ENCODE measurements at places on chromosomes 12 and 14.
A peak's percentile ranks its signal among the peaks of the same experiment; 100 is the strongest.

DNA sequence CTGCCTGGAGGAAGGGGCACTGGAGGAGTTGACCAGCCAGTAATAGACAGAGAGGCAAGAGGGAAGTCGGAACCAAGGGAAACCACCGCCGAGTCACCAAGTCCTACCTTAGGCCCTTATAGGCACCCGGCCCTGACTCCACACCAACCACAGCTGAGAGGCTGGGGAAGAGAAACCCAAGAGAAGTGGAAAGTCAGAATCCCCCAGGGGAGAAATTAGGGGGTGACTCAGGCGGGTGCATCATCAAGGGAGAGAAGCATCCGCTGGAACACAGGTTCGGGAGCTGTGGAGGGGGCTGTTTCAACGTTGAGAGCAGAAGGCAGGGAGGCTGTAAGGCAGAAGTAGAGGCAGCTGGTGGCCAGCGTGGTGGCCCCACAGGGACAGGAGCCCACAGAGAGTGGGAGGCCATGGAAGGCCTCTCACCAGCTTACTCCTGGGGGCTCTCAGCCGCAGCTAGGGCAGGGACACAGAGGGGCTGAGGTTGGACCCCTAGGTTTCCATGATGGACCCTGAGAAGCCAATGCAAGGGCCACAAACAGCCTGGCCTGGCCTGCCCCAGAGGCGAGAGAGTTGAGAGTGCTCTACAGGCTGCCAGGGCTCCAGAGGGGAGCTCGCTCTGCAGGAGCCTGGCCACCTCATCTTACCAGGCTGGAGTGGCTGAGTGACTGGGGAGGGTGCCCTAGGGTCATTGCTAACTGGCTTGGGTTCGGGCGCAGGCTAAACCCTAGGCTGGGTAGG, 1.4 kb upstream of the TRMT61A start:
- H3K4me3 ChIP-seq, result peak overlapping the region; percentile 89
- DNase-seq, result no peak
- peaks cover 24% of the 10 kb centered on the region for H3K27me3 ChIP-seq
- peaks cover 3% of the 10 kb centered on the region for H3K36me3 ChIP-seq

GRCh38 chr12:25771041-25771440, 187.4 kb upstream of the RASSF8 start:
- H3K4me1 ChIP-seq, result no peaks in the 10 kb centered on the region
- H3K4me3 ChIP-seq, result no peak overlapping the region
- H3K27me3 ChIP-seq, result no peaks in the 10 kb centered on the region
- no peak for DNase-seq
- no peaks in the 10 kb centered on the region for H3K36me3 ChIP-seq

DNA sequence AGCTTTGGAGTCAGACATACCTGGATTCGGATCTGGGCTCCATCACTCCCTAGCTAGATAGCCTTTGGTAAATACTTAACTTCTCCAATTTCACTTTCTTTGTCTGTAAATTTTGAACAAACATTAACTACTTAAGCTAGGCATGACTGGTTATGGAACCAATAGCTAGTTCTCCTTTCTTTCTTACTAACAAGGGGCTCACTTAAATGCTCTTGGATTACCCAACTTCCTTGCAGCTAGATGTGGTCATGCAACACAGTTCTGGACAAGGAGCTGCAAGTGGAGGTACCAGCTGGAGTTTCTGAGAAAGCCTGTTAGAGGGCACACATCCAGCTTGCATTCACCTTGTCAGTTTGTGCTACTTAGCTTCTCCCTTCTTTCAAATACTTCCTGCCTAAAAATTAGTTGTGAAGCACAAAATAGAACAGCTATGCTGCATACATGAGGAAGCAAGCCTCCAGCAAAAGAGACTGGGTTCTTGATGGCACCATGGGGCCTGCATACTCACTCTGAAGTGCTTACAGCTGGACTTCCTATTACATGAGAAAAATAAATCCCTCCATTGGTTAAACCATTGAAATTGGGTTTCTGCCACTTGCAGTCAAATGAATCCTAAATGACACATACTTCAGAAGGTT, 210.1 kb upstream of the EEA1 start:
- peaks cover 19% of the 10 kb centered on the region for H3K4me1 ChIP-seq
- H3K27ac ChIP-seq, result no peak overlapping the region
- no peaks in the 10 kb centered on the region for H3K27me3 ChIP-seq
- H3K4me3 ChIP-seq, result no peak overlapping the region
- no peak for DNase-seq
- no peaks in the 10 kb centered on the region for H3K36me3 ChIP-seq

- no peaks in the 10 kb centered on the region for H3K36me3 ChIP-seq
- no peak overlapping the region for H3K4me3 ChIP-seq
- H3K27me3 ChIP-seq, result no peaks in the 10 kb centered on the region
- DNase-seq, result no peak
- H3K27ac ChIP-seq, result no peak overlapping the region
Measured at GRCh38 chr14:32319368-32320049, 9.6 kb upstream of the AKAP6 start.

GRCh38 chr14:58663494-58664111, 25.8 kb downstream of the DACT1 start:
- peaks cover 7% of the 10 kb centered on the region for H3K4me1 ChIP-seq
- peaks cover 2% of the 10 kb centered on the region for H3K27me3 ChIP-seq
- H3K27ac ChIP-seq, result no peak overlapping the region
- no peaks in the 10 kb centered on the region for H3K36me3 ChIP-seq

DNA sequence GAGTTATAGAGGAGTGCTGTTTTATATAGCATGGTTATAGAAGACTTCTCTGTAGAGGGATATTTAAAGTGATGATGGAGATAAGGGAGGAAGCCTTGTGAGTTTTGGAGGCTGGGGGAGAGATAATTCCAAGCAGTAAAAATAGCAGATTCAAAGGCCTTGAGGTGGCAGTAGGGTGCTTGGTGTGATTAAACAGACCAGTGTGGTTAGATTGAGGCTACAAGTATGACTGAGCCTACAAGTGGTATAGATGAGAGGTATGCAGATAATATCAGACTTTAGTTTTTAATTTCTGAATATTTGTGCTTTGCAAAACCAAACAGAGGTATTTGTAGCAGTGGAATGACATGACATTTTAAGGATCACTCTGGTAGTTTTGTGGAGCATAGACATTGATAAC, 20.3 kb downstream of the FANCM start:
- peaks cover 16% of the 10 kb centered on the region for H3K36me3 ChIP-seq
- no peaks in the 10 kb centered on the region for H3K27me3 ChIP-seq
- H3K27ac ChIP-seq, result no peak overlapping the region
- no peak overlapping the region for H3K4me3 ChIP-seq

DNA sequence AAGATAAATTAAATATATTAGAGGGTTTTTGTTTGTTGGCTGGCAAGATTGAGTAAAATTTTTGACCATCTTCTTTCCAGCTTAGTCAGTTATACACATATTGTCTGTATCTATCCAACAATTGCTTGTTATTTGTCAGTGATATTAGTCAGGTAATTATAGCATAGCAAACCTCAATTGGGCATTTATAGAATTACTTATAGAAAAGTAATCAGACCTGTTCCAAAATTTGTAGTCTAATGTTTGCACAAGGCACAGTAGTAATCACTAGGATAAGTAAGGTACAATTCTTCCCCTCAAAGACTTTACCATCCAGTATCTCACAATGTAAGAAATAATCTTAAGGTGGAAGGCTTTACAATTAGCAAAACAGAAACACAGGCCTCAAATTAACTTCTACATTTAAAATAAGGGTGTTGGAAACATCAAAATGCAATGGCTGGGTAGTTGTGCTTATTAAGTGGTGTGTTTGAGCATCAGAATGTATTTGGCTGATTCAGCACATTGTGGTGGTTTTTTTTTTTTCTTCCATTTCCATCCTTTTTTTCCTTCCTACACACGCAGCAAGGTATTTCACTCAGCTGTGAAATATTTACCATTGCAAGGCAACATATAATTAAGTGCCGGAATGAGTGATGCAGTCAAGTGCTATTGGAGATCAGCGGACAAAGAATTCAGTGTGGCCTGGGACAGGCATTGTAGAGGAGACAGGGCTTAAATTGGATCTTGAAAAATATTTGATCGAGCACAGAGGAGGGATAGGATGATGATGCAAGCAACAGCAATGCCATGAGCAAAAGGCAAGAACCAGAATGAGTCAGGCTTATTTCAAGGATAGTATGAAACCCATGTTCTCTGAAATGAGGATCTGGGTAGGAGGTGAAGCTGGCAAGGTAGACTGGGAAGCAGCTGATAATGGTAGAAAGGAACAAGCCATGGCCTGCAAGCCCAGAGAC, 178.2 kb downstream of the AKAP6 start:
- no peak for DNase-seq
- no peaks in the 10 kb centered on the region for H3K27me3 ChIP-seq
- no peak overlapping the region for H3K4me3 ChIP-seq
- H3K36me3 ChIP-seq, result no peaks in the 10 kb centered on the region
- no peaks in the 10 kb centered on the region for H3K4me1 ChIP-seq
- no peak overlapping the region for H3K27ac ChIP-seq

DNA sequence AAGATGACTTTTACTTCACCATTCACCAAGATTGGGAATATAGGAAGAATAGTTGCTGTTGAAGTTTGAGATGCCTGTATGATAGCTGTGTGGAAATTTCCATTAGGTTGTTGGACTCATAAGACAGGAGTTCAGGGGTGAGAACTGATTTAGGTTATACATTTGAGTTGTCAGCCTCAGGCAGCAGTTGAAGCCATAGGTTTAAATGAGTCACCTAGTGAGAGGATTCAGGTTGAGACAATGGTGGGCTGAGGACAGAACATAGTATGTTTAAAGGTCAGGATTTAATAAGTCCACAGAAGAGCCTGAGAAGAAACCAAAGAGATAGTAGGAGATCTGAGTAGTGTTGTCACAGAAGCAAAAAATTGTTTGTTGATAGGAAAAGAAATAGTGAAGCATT, 63.6 kb upstream of the MON2 start:
- DNase-seq, result no peak
- peaks cover 2% of the 10 kb centered on the region for H3K4me1 ChIP-seq
- H3K27me3 ChIP-seq, result no peaks in the 10 kb centered on the region
- H3K4me3 ChIP-seq, result no peak overlapping the region

- H3K27me3 ChIP-seq, result no peaks in the 10 kb centered on the region
- H3K36me3 ChIP-seq, result peaks cover 37% of the 10 kb centered on the region
- peak overlapping the region; percentile 89 for H3K27ac ChIP-seq
- peak; percentile 49 for DNase-seq
- H3K4me3 ChIP-seq, result peak overlapping the region; percentile 88
Measured at GRCh38 chr12:12561371-12562015, 1.2 kb downstream of the DUSP16 start.

- H3K27ac ChIP-seq, result no peak overlapping the region
- H3K36me3 ChIP-seq, result no peaks in the 10 kb centered on the region
- peak overlapping the region; percentile 25 for H3K4me3 ChIP-seq
- DNase-seq, result peak; percentile 56
Measured at GRCh38 chr12:50055831-50056638, 1.4 kb upstream of the ASIC1 start.

GRCh38 chr12:88520436-88520820, 59.8 kb downstream of the KITLG start:
- no peaks in the 10 kb centered on the region for H3K36me3 ChIP-seq
- no peak overlapping the region for H3K4me3 ChIP-seq
- DNase-seq, result no peak

- peaks cover 11% of the 10 kb centered on the region for H3K27me3 ChIP-seq
- no peak overlapping the region for H3K4me3 ChIP-seq
- DNase-seq, result no peak
- no peaks in the 10 kb centered on the region for H3K36me3 ChIP-seq
- H3K27ac ChIP-seq, result no peak overlapping the region
Measured at GRCh38 chr12:13940335-13940865, 41.0 kb downstream of the GRIN2B start.

DNA sequence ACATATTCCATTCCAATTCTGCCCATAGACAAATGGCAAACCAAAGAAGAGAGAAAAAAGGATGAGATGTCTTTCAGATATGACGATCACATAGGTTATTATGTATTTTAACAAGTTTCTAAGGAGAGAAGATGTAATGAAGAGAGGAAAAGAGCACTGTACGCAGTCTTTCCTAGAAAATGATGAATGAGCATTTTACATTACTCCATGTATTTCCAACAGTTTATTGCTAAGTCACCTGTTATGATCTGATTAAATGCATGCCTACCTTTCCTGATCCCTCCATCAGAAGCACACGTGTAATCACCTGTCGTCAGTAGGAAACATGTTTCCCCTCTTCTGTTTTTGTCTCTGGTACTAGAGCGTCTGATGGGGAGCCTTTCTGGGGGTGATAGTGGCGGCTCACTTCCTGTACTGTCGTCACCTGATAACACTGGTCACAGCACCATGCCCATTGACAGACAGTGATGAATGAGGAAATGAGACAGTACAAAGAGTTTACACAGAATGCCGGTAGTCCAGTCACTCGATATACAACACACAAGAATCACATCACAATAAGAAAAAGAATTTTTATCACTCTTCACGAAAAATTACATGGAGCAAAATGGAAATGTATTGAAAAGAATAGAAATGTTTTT, 161.6 kb downstream of the KCNC2 start:
- H3K27me3 ChIP-seq, result no peaks in the 10 kb centered on the region
- DNase-seq, result no peak
- H3K4me1 ChIP-seq, result no peaks in the 10 kb centered on the region
- no peak overlapping the region for H3K27ac ChIP-seq

GRCh38 chr12:65937161-65937641, 112.9 kb downstream of the HMGA2 start:
- H3K27me3 ChIP-seq, result peaks cover 11% of the 10 kb centered on the region
- no peak overlapping the region for H3K4me3 ChIP-seq
- no peak overlapping the region for H3K27ac ChIP-seq

DNA sequence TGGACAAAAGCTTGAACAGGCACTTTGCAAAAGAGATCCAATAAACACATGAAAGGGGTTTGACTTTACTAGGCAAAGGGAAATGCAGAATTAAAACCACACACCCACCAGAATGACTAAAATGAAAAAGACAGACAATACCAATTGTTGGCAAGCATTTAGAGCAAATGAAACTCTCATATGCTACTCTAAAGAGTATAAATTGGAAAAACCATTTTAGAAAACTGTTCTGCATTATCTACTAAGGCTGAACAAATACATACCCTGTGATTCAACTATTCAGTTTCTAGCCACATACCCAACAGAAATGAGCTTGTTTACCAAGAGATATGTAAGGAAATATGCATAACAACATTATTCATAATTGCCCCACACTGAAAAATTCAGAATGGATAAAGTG, 8.5 kb upstream of the IL22 start:
- peaks cover 56% of the 10 kb centered on the region for H3K27me3 ChIP-seq
- peaks cover 40% of the 10 kb centered on the region for H3K4me1 ChIP-seq
- H3K27ac ChIP-seq, result no peak overlapping the region
- H3K36me3 ChIP-seq, result peaks cover 10% of the 10 kb centered on the region

DNA sequence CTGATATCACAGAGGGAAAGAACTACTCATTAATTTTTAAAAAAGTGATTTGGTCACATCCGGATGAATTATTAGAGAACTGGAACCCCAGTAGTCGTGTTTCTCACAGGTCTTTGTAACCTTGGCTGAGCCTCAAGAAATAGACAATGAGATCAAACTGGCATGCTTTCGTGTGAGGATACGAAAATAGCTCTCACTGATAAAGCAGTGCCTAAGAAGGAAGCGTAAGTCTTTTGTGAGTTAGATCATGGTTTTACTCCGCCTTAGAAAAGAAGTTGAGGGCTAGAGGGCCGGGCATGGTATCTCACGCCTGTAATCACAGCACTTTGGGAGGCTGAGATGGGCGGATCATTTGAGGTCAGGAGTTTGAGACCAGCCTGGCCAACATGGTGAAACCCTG, 33.8 kb upstream of the GALNT16 start:
- no peaks in the 10 kb centered on the region for H3K36me3 ChIP-seq
- H3K27ac ChIP-seq, result no peak overlapping the region
- DNase-seq, result no peak
- H3K4me1 ChIP-seq, result no peaks in the 10 kb centered on the region
- no peak overlapping the region for H3K4me3 ChIP-seq

GRCh38 chr12:14422516-14423230, 57.2 kb downstream of the ATF7IP start:
- peaks cover 37% of the 10 kb centered on the region for H3K4me1 ChIP-seq
- no peak for DNase-seq
- H3K36me3 ChIP-seq, result peaks cover 78% of the 10 kb centered on the region
- H3K27ac ChIP-seq, result no peak overlapping the region
- H3K4me3 ChIP-seq, result no peak overlapping the region
- H3K27me3 ChIP-seq, result no peaks in the 10 kb centered on the region

Measured in activated CD4-positive, alpha-beta memory T cell treated with anti-CD3 and anti-CD28 coated beads, Interleukin-2, amount 10 ng/mL, durations not matched to agents 7 days and 5 days (primary cell).